Fibroblast of skin of left biceps (primary cell): ENCODE measurements at places on chromosomes 2 and 18.
A peak's percentile ranks its signal among the peaks of the same experiment; 100 is the strongest.

- no peak for DNase-seq
These were observed 379.4 kb downstream of the RIT2 start for GRCh38 chr18:42736074-42736473.

DNA sequence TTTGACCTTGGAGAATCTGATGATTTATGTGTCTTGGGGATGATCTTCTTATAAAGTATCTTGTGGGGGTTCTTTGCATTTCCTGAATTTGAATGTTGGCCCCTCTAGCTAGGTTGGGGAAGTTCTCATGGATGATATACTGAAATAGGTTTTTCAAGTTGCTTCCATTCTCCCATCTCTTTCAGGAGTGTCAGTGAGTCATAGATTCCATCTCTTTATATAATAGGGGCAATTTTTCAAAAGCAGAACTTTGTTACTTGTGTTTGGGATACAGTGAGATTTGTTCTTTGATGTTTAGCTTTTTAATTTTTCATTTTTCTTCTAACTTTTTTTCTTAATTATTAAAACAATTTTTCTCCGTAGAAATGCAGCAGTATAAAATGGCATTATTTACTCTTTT lies 19.4 kb downstream of the TMEM87B start:
- no peak for DNase-seq

- no peak for DNase-seq
These were observed 13.9 kb downstream of the SLC19A3 start for GRCh38 chr2:227703961-227704360.

- DNase-seq = no peak
These were observed 274.2 kb downstream of the DYSF start for GRCh38 chr2:71727562-71727961.

DNA sequence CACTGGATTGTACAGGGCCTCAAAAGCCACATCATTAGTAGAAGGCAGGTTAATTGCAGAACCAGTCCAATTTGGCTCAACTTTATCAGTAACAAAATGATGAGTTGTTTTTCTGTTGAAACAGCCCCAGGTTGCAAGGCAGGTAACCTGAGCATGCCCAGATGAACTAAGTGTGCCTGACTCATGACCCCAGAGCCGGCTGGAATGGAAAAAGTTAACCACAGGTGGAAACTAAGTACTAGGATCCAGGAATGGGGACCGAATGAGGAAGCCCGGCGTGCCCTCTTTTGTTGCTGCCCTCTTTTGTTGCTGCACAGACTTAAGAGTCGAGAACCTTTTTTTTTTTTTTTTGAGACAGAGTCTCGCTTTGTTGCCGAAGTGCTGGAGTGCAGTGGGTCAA lies 79.5 kb upstream of the YWHAQ start:
- no peak for DNase-seq

- DNase-seq = no peak
These were observed 16.4 kb downstream of the GALNT3 start for GRCh38 chr2:165777522-165778186.

- DNase-seq = no peak
These were observed 8.4 kb upstream of the POU3F3 start for GRCh38 chr2:104845552-104845931.

DNA sequence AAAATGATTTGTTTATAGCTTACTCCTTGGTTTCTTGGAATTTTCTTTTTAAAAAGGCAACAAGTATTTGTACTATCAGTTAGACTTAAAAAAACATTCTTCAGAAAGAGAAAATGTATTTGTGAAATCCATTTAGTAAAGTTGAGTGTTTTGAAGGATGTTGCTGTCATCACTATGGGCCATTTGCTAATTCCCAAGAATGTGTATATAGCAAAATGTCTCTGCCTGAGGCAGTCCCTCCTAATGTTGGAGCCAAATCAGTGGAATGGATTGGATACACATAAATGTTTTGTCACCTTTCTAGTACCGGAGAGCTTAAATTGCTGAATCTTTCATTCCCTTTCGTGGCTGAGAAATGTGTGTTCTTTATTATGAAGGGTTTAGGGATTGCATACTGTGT lies 890.2 kb upstream of the ZEB2 start:
- DNase-seq = peak; percentile 59

GRCh38 chr2:118791483-118791882 lies 56.0 kb downstream of the EN1 start:
- DNase-seq = peak; percentile 71

- DNase-seq = no peak
These were observed 110.3 kb upstream of the RMP24 start for GRCh38 chr18:35862119-35862640.

DNA sequence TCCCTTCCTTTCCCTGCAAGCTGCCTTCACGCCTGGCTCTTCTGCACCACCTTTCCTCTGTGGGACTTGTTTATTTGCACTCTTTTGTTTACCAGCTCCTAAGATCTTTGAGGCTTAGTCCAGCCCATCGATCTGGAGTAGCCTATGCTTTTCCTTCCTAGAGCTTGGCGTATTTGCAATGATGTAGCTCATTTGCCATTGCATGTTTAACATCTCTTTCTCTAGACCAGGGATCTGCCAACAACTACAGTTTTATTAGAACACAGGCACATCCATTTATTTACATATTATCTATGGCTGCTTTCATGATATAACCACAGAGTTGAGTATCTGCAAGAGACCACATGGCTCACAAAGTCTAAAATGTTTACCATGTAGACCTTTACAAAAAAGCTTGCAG lies 150.4 kb downstream of the RAPGEF4 start:
- DNase-seq = no peak

- DNase-seq = no peak
These were observed 89.3 kb upstream of the TEX51 start for GRCh38 chr2:126809340-126809739.

GRCh38 chr18:3870914-3871313 lies 420.9 kb downstream of the TGIF1 start:
- DNase-seq = no peak

DNA sequence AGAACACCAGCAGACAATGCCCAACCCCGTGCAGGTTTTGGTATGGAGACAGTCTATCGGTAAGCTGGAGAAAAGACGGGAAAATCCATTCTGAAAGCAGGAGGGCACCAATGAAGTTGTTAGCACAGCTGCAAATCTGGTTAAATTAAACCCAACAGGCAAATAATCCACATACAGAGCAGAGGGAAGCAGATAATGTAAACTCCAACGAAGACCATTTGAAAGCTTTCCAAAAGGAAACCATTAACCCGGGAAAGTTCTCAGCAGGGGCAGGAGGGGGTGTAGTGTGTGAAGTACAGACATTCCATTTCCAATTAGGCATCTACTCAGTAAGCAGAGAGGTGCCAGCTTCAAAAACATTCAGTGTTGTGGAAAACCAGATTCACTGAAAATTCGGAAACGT lies 10.3 kb downstream of the EDAR start:
- no peak for DNase-seq

DNA sequence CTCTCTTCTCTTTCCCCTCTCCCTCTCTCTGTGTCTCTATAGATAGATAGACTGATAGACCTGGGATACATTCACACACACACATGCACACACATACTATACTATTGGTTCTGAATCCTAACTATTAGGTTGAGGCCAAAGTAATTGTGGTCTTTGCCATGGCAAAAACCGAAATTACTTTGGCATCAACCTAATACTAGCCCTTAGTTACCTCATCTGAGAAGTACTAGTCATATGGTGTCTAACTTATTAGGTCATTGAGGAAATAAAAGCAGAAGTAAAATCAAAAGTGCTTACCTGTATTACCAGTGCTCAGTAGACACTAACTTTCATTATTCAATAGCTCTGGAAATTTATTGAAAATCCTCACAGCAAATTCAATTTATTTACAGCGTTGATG lies 451.5 kb downstream of the EPHA4 start:
- DNase-seq = no peak

DNA sequence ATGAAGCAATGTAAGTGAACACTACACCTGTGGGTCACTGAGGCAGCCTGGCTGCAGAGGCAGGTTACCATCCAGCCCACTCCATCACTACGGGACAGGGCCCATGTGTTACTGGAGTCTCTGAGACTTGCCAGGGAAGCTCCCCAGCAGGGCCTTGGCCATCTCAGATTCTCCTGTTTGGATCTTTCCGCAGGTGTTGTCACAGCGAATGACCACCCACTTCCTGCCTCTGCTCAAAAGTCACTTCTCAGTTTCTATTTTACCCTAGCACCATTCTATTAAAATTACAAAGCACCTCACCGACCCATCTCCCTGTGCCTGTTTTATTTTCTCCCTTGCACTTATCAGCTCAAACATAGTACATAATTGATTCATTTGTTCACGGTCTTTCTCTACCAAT lies 34.5 kb upstream of the L3MBTL4 start:
- no peak for DNase-seq

GRCh38 chr2:110770959-110771431 lies 38.6 kb downstream of the ACOXL start:
- peak; percentile 9 for DNase-seq

DNA sequence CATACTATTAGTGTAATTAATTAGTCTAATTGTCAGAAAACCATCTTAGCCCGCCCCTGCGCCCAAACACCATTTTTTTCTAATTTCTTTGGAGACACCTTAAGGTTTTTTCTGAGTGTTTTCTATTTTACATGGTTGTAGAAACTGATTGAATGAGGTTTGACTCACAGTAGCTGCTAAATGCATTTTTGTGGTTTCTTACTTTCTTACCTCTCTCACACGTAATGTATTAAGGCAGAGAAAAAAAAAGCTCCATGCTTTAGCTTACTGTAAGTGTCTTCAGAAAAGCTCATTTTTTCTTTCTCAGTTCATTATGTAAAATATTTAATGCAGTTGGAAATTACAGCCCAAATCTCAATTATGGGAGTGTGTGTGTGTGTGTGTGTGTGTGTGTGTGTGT lies 548.5 kb upstream of the LRRTM4 start:
- DNase-seq = no peak

- no peak for DNase-seq
These were observed 16.4 kb downstream of the FAP start for GRCh38 chr2:162226836-162227235.

GRCh38 chr18:35326695-35327387 lies 17.4 kb downstream of the ZNF24 start:
- DNase-seq = no peak

DNA sequence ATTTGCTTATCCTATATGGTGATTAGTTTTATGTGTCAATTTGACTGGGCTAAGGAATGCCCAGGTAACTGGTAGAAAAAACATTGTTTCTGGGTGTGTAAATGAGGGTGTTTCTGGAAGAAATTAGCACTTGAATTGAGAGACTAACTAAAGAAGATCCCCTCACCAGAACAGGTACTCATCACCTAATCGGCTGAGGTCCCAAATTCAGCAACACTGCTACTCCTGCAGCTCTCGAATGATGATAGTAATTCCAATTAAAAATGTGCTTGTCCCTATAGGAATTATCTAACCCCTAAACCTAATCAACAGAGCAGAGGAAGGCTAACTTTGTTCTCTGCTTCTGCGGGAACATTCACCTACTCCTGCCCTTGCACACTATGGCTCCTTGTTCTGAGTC lies 464.5 kb upstream of the CHST9 start:
- DNase-seq = no peak

GRCh38 chr2:1491751-1492150 lies 78.5 kb downstream of the TPO start:
- DNase-seq = no peak

DNA sequence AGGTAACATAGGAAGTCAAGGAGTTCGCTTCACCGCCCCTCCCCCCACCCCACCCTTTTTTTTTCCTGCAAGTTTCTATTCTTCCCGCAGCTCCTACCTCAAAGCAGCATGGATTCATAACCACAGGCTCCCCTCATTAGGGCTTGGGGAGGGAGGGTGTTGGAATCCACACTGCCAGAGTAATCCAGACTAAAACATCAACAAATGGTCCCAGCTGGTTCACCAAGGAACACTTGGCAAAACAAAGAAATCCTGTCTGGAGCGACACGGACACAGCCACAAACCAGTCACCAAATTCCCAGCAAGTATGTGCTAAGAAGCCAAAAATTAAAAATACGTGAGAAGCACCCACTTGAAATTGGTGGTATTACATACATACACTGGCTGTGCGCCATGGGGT lies 106.9 kb upstream of the PPP1CB start:
- no peak for DNase-seq

DNA sequence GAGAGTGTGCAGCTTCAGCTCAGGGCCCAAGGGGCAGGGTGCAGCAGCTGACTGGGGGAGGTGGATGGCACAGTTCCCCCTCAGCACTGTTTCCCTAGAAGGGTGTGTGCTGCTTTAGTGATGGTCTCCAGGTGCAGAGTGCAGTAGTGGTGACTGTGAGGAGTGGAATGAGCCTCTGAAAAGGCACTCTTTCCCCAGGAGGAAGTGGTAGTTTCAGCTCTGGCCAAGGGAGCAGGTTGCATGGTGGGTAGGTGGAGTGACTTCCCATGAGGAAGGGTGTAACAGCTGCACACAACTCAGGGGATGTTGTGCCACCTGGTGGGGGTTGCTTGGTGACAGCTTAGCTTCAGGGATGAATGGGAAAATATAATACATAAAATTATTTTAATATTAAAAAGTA lies 251.5 kb upstream of the NXPH2 start:
- peak; percentile 1 for DNase-seq

DNA sequence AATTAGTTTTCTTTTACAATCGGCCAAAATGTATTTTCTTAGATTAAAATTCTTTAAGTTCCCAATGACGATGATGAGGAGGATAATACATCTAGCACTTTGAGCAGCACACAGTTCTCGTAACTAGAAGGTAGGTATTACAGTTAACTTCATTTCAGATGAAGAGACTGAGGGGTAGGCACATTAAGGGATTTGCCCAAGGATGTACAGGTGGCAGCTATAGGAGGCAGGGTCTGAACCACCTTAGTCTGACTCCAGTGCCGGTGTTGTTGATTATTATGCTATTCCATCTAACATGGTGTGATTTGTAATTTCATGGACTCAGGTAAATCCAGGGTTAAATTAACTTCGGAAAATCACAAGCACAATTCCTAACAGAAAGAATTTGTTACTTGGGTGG lies 1.1 kb downstream of the CD28 start:
- DNase-seq = no peak

- DNase-seq = no peak
These were observed 921.1 kb downstream of the SOCS6 start for GRCh38 chr18:71209944-71210343.

DNA sequence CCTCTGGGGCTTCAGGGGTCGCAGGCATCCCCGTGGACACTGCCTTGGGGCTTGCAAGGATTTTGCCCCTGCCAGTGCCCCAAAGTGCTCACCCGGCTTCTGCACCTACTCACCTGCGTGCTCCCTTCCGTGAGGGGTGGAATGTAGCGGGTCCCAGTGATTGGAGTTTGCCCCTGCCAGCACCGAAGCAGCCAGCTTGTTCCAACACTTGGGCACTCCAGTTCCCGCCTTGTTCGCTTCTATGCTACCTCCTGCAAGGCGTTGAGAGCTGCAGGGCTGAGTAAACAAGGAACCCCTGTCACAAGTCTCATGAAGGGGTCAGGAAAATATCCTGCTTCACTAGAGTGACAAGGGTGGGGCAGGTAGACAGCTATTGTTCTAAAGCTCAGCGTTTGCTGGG lies 631.5 kb downstream of the EPHA4 start:
- DNase-seq = no peak
